ENCODE measurements at places on chromosomes 1 and 21.

- no peak for DNase-seq
Observed at GRCh38 chr1:79090985-79091384, 84.5 kb upstream of the ADGRL4 start.

DNA sequence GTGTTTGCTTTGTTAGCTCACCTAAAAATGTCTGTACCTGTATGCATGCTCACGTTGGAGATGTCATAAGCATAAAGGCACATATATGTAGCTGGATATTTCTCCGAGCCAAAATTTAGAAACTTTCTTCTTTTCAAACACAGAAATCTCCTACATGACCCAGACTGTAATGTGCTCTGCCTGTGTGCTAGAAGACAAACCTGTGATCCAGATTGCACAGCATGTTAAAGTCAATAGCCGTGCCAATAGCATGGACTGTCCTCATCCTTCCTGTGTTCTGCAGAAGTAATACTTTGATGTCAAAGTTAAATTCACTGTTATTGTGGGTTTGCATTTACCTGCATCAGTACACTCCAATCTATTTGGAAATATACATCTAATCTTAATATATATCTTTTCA, 346.2 kb upstream of the ZRANB2 start:
- DNase-seq = no peak

- no peak for DNase-seq
Observed at GRCh38 chr1:159927849-159928431, 2.6 kb upstream of the TAGLN2 start.

- no peak for DNase-seq
Observed at GRCh38 chr1:225253784-225254183, 174.1 kb downstream of the LBR start.

GRCh38 chr1:31111290-31111951, 45.9 kb upstream of the PUM1 start:
- DNase-seq = no peak

- no peak for DNase-seq
Observed at GRCh38 chr1:31775210-31775999, 11.3 kb upstream of the ADGRB2 start.

GRCh38 chr1:37161171-37161570, 126.9 kb upstream of the GRIK3 start:
- no peak for DNase-seq

DNA sequence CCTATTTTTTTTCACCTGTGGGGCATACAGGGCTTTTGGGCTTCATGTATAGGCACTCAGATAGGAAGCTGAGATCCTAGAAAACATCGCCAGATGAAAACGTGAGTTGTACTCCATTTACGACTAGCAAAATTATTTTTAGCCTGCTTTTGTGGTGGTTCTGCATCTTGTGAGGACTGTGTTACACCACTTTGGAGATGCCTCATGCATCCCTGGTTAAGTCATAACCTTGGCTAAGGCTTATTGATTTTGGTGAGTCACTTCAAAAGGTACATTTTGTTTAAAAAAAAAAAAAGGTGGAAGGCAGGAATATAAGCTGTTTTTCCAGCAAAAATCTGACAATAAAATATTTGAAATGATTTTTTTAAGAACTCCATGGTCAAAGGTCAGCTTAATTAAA, 101.8 kb upstream of the OLFM3 start:
- no peak for DNase-seq

- no peak for DNase-seq
Observed at GRCh38 chr1:34929853-34930701, 627 bp upstream of the DLGAP3 start.

- no peak for DNase-seq
Observed at GRCh38 chr1:31781756-31782371, 17.7 kb upstream of the ADGRB2 start.

GRCh38 chr1:34597877-34598514, 156.9 kb upstream of the GJB5 start:
- no peak for DNase-seq

- DNase-seq = no peak
Observed at GRCh38 chr1:229447809-229448252, 13.9 kb upstream of the ACTA1 start.

DNA sequence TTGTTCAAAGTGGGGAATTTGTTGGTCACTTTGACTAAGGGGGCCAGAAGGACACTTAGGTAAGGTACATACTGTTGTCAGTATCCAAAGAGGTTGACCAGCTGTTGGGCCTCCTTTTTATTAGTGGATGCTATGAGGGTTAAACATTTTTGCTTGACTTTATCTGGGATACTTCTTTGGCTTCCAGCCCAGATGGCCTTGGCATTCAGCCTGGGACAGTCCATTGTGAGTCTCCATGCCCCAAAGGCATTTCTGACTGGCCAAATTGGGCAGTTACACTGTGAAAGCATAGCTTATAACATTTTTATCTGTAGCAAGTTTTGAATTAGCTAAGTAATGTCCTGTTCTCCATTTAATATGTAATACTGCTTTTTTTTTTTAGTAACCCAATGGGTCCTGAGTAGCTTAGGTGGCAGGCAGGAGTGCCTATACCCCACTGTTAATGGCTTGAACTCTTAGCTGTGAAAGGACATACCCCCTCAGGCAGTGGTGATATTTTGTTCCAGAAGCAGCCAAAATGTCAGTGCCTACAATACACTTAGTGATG, 35.4 kb upstream of the CD1D start:
- DNase-seq = no peak

GRCh38 chr1:214840356-214840755, 237.4 kb downstream of the CENPF start:
- DNase-seq = no peak

DNA sequence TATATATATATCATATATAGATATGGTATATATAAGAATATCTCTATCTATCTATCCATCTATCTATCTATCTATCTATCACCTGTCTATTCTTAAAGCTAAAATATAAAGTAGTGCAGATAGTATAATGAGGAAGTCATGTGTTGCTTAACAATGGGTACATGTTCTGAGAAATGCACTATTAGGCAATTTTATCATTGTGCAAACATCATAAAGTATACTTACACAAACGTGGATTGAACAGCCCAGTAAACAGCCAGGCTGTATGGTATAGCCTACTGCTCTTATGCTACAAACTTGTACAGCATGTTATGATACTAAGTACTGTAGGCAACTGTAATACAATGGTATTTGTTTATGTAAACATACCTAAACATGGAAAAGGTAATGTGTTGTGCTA, 621.0 kb upstream of the NCAM2 start:
- DNase-seq = no peak

DNA sequence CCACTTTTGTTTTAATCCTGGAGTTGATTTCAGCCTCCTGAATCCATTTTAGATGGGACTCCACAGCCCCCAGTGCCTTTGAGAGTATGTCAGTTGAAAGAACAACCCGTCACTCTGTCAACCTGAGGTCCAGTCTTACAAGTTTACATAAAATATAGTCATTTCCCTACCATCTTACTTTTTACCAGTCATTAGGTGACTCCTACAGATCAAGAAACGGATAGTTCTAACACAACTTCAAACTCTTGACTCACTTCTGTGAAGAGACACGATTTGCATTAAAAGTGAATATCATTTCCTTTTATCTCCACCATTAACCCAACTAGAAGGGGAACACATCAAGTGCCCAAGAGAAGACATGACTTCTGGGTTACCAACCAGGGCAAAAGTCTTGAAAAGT, 147.1 kb downstream of the NTPCR start:
- no peak for DNase-seq

- no peak for DNase-seq
Observed at GRCh38 chr1:117122330-117123025, 929 bp upstream of the TRIM45 start.

DNA sequence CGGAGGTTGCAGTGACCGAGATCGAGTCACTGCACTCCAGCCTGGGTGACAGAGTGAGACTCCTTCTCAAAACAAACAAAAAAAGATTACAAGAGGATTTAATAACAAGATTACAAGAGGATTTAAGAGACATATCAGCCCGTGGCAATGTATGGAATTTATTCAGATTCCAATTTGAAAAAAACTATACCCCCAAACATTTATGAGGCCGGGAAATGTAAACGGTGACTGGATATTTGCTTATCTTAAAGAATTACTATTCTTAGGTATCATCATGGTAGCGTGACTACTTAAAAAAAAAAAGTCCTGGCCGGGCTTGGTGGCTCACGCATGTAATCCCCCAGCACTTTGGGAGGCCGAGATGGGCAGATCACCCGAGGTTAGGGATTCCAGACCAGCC, 21.2 kb upstream of the ELK4 start:
- peak; percentile 4 for DNase-seq

DNA sequence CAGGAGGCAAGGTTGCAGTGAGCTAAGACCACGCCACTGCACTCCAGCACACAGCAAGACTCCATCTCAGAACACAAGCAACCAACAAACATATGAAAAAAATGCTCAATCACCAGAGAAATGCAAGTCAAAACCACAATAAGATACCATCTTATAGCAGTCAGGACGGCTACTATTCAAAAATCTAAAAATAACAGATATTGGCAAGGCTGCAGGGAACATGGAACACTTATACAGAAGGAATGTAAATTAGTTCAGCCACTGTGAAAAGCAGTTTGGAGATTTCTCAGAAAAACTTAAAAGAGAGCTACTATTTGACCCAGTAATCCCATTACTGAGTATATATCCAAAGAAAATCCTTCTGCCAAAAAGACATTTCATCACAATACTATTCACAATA, 27.6 kb upstream of the POGK start:
- no peak for DNase-seq

GRCh38 chr1:78003070-78003746, 1.5 kb upstream of the DNAJB4 start:
- no peak for DNase-seq

Measured in cardiac septum (tissue), 1 donor.